ENCODE measurements at places on chromosomes 3 and 15.

GRCh38 chr3:195105389-195105788 is 165.6 kb downstream of the XXYLT1 start:
- DNase-seq: no peak

- DNase-seq: no peak
These were observed 232.1 kb downstream of the IGSF11 start for GRCh38 chr3:118802325-118803095.

DNA sequence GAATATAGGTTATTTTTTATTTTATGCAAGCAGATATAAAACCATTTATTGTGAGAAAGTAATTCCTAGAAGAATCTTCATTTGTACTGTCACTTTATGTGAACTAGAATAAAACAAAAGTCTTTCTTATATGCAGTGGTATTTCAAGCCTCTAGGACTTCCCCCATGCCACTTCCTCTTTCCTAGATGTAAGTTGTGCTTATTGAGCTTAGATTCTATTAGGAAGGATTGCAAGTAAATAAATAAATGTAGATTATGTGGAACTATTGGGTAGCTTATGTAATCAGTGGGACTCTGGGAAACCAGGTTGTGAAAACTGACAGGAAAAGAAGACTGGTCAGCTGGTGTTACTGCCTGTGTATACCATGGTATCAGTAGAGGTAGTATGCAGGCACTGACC is 169.7 kb downstream of the RSRC1 start:
- no peak for DNase-seq

DNA sequence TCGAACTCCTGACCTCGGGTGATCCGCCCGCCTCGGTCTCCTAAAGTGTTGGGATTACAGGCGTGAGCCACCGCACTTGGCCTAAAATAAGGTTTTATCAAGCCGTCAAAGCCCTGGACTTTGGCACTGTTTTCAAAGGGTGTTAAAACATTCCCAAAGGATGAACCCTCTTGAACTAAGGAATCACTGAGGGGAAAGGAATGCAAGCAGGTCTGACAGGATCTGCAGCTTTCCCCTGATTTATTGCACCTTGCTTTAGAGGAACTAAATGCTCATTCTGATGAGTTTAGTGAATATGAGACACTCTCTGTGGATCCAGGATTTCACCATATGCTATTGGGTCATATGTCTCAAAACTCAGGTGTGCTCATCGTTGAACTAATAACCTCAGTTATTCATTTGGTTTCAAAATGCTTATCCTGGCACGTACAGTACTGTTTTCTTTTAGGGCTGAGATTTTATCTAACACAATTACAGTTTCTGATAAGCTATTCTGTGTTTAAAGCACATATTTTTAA is 63.0 kb upstream of the TSC22D2 start:
- no peak for DNase-seq

DNA sequence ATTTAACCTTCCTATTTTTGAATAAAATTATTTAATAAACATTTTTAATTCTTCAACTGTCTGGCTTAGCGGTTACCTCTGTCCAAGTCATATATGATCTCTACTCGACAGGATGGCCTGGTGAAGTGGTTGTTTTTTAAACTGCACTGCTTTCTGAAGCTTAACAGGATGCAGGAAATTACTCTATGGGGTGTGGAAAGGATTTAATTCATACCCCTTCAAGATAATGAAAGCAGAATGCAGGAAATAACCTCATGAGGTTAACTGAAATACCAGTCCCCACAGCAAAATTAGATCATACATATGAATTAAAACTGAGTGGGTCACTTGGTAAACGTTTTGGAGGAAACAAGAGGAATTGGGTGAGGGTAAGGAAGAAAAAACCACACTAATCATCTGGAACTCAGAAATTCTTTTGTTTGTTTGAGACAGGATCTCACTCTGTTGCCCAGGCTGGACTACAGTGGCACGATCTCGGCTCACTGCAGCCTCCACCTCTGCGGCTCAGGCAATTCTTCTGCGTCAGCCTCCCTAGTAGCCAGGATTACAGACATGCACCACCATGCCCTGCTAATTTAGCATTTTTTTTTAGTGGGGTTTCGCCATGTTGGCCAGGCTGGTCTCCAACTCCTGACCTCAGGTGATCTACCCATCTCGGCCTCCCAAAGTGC is 50.1 kb downstream of the LYSMD4 start:
- no peak for DNase-seq

DNA sequence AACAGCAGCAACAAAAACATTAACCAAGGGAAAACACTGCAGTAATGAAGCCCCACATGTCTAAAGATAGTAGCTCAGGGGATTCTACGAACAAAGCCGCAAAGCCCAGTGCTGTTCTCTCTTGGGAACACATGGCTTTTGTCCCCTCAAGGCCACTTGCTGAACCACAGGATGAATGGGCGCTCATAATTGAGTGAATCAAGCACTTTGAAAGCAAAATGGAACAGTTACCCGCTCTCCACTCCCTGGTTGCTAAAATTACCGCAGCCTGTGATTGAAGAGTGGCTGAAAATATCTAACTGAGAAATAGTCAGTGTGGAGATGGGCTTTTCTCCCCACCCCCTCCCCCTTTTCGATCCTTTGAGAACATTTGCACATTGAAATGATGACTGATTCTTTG is 39.6 kb downstream of the RASGRF1 start:
- no peak for DNase-seq
